ENCODE measurements at places on chromosomes 7 and 10.

DNA sequence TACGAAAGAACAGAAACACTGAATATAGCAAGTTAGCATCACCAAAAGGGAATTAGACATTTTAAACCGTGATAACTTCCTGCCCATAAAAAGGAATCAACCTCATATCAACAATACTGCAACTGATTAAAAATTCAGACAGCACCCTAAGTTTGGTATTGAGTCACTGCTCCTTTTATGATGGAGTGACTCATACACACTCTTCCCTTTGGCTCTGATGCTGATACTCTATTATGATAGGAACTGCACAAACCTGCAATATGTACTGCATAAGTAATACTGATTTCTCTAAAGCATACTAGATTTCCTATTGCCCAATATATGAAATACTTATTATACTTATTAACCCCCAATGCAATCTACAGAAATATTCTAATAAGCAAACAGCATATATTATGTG, 118.7 kb downstream of the PARD3 start:
- DNase-seq: no peak

GRCh38 chr7:128740996-128741395, 1.8 kb downstream of the CALU start:
- no peak for DNase-seq

DNA sequence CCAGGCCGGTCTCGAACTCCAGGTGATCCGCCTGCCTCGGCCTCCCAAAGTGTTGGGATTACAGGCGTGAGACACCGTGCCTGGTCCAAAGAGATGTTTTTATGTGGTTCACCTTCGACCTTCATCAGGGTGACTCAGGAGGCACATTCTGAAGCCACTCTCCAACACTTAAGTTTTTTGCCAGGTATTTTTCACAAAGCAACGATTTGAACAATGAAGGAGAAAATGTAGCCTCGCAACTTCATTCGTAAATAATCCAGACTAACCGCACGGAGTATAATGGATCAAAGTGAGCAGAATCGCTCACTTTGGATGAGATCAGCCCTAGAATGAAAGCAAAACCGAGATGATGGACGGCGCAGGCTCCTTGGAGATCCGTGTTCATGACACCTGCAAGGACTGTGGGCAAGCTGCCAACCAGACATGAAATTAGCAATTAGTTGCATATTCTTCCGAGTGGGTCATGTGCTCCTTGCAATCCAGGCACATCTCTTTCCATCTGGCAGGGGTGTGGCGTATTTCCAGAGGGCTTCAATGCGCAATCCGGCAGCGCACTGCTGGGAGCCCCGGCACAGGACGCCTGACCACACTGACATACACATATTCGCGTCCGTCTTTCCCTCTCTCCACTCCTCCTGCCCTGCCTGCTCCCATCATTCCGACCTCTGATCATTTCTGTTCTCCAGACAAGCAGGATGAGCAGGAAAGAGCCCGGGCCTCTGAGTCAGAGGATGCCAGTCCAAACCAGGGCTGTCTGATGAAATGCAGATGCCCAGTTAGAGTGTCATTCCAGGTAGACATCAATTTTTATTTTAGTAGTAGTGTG, 148.4 kb downstream of the KLF6 start:
- DNase-seq: no peak

- no peak for DNase-seq
These were observed 38.5 kb downstream of the AMZ1 start for GRCh38 chr7:2726316-2727018.

- no peak for DNase-seq
These were observed 39.4 kb downstream of the MMRN2 start for GRCh38 chr10:86918022-86918471.

GRCh38 chr10:49618821-49619220, 5.0 kb downstream of the CHAT start:
- DNase-seq: peak; percentile 3

DNA sequence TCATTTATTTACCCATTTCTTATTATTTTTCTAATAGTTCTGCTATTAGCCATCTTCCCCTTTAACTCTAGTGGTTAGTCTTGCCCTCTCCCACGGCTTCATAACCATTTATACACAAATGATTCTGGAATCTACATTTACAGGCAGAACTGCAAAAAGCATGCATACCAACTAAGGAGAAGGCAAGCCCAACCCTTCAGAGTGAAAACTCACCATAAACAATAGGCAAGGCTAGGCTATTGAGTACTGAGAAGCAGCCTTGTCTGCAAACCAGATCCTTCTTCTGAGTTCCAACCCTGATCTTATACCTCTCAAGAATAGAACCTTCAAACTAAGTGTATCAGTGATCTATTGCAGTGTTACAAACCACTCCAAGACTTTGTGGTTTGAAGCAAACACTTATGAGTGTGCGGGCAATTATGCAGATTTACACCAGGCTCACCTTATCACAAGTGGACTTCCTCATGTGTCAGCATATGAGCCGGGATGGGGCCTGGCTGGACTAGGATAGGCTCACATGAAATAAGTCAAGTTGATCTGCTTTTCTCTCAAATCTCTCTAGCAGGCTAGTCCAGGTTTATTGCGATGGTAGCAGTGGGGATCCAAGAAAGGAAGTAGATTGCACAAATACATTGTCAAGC, 896.9 kb upstream of the PHF14 start:
- no peak for DNase-seq

DNA sequence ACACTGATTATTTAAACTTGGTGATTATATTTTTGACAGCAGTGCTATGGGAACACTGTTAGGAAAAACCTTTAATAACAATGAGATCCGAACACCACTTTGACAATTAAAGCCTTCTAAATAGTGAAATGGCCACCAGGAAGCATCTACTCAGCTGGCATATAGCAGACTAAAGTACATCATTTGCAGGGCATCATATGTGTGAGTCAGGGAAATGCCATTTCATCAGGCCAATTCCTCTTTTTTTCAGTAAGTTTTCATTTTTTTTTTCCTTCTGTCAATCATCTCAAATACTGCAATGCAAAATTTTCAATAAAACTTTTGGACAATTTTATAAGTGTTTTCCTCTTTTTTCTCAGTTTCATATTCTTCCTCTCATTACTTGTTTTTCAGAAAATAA, 521.4 kb upstream of the SEMA3D start:
- DNase-seq: no peak

DNA sequence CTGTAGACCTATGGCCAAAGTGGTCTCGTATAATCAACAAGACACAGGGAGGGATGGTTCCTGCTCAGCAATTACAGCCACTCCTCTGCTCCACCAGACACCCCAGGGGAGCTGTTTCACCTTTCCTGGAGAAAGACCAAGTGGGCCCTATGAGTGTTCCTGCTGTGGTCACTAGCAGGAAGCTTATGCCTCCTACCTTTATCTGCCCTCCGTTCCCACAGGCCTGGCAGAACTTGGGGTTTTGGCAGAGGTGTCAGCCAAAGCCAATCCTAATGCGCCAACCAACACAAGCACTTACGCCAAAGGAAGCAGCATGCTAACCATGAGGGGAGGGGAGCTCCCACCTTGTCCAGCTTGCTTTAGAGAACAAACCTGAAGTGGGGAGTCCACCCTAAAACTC, 31.2 kb downstream of the XPNPEP1 start:
- DNase-seq: peak; percentile 21

DNA sequence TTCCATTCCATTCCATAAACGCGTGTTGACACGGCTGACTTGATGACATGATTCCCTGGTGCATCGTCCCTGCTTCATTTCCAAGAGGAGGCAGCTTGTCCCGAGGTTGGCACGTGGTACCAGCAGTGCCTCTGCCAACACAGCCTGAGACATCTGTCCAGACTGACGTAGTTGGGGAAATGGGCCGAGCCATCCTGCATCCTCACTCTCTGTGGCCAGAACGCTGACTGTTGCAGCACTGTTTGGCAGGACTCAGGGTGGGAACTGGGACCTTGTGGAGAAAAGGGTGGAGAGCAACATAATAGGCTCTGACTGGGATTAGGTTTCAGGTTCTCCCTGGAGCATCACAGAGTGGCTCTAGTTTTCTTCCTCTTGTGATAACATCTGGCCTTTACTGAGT, 118.6 kb upstream of the BTBD16 start:
- DNase-seq: no peak

DNA sequence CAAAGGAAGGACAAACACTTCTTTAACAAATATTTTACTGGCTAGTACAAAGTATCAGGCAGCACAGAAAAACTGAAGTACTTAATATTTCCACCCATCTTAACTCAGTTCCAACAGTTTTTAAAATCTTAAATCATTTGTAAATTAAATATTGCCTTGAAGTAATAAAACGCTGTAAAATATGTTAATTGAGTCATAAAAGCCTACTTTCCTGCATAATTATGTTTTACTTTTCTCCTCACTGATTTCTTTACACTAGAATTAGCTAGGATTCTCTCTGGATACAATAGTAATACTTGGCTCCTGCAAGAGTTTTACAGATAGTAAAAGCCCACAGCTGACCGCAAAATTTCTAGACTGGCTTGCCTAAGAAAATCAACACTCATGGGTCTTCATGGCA, 74.9 kb downstream of the SFMBT2 start:
- DNase-seq: no peak

DNA sequence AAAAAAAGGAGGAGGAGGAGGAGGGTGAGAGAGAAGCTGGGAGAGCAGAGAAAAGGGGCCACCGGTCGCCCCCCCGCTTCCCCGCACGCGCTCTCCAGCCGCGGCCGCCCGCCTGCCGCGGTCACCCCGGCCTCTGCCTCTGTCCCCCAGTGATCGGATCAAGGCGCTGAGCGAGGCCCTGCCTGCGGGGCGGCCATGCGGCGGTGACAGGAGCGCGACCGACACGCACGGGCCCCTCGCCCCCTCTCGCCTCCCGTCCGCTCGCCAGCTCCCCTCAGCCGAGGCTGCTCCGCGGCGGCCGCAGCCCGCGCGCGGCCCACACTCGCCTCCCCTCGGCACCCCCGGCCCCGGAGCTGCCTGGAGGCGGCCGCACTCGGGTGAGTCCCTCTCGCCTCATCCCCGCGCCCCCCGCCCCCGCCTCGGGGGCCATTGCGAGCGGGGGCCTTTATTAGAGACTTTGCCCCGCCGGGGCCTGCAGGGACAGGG, at the start of gene GTF2I:
TSS of gene GTF2I (plus strand) at position 27 of the 486 bp plus-strand sequence. CDS start 31,411 bp downstream, outside the sequence.
- no peak for DNase-seq

- no peak for DNase-seq
These were observed at the start of gene SPACDR for GRCh38 chr7:100464210-100464660. Gene SPACDR (minus strand): TSS chr7:100464260. CDS start chr7:100464025, 235 bp downstream.

DNA sequence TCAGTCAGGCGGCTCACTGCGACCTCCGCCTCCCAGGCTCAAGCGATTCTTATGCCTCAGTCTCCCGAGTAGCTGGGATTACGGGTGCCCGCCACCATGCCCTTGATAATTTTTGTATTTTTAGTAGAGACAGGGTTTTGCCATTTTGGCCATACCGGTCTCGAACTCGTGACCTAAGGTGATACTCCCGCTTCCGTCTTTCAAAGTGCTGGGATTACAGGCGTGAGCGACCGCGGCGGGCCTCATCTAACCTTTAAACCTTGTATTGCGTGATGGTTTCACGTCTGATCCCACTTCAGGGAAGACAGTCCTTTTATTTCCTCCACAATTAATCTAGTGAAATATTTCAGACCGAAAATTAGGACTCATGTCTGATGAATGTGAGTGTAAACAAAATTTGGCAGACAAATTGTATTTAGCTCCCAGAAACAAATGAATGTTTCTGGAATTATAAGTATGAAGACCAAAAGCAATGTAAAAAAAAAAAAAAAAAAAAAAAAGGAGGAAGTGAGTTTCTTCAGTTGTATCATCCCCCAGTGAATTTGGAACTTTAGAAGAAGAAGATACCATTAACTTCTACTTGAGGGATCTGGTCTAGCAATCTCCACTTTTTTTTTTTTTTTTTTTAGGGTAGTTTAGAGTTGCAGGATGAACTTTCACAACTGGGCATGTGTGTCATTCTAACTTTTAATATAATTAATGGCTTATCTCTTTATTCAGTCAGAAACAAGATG, 1.6 kb downstream of the NUP42 start:
- no peak for DNase-seq

DNA sequence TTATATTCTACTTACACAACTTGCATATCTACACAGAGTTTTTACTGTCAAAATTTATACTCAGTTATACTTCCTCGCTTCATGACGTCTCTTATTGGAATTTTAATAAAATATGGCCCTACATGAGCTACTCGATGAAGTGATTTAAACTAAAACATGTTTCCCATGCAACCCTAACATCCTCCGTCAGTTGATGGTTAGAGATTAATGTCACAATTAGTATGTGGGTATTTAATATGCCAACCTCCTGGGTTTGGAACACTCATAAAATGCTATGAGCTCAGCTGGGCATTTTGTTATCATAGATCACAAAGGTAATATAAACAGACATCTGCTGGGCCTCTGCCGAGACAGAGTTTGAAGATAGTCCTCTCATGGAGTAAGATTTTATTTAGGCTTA, 66.5 kb downstream of the GNAT3 start:
- DNase-seq: no peak

- DNase-seq: no peak
These were observed 68.6 kb downstream of the MMRN2 start for GRCh38 chr10:86888585-86889381.

DNA sequence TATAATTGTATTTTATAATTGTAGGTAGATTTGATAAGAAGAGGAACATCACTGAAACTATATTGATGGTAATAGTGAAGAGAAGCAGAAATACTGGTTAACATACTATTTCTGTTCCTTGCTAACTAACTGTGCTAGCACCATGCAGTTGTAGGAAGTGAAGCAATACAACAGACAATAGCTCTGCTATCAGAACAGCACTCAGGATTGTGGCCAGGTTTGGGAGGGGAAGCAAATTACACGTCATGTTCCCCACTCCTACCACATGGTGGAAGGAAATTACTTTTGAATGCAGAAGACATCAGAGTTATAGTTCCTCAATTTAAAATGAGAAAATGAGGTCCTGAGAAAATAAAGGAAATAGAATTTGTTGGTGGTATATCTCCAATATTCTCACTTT, 151.1 kb downstream of the DGKB start:
- DNase-seq: no peak

GRCh38 chr7:26486153-26486552, 194.5 kb downstream of the SNX10 start:
- DNase-seq: no peak

DNA sequence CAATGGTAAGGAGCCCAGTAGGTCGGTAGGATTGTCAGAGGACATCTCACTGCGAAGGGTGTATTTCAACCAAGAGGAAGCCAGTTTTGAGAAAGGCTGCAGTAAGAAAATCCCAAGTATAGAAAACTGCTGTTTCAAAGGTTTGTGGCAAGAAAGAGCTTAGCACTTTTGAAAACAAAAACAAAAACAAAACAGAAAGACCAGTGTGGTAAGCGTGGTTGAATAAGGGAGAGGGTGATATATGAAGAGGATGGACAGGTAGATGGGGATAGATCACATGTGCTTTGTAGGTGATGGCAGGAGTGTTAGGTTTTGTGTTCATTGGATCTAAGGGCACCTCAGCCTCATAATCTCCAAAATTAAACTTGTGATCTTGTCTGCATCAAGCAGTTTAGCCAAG, 141.6 kb upstream of the WNT16 start:
- no peak for DNase-seq

DNA sequence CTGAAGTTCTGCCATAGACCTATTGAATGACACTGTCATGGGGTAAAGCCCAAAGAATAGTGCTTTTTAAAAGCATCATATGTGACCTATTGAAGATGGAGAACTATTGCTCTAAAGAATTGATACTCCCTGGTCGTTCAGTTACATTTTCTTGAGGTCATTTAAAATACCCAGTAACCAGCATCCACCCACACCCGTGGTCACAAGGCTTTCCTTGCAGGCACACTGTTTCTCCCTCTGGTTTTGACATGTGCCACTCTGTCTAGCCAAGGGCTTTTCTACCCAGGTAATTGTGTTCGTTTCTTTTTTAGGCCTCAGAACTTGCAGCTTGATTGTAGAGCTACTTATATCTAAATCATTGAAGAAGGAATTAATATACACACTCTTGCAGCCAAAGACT, 68.3 kb upstream of the LYZL2 start:
- DNase-seq: no peak

- no peak for DNase-seq
These were observed 171.8 kb upstream of the POM121L12 start for GRCh38 chr7:52863652-52864051.

All from H9 (cell line).